ENCODE measurements at places on chromosomes 3 and 15. TPM values are rescaled to one million over a fixed set of nuclear protein-coding genes. Genes with fewer than 3 reads are reported as not detected.

TICRR gene
- 0.16 TPM for total RNA-seq

POC1A gene
- total RNA-seq, result 0.39 TPM

NSMCE3 gene
- total RNA-seq, result 2.7 TPM

GOLGA8O gene
- 0.46 TPM for total RNA-seq

COPB2 gene
- total RNA-seq, result 100 TPM

- no peak for DNase-seq
Measured at GRCh38 chr3:108862865-108863798, 40.5 kb downstream of the TRAT1 start.

DNA sequence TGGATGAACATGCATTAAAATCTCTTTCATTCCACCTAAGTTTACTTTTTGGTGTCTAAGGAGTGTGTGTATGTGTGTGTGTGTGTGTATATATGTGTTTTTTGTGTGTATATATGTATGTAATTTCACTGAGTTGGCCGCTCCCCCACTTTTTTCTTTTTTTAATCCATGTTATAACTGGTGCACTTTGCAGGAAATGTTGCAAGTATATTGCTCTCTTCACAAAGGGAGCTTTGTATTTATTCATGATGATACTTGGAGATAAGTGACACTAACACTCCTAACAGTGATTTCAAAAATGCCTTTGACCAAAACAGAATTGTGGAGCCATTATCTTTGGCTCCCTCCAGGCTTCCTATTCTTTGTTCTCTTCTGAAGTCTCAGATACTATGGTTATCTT lies 95.8 kb downstream of the FNDC3B start:
- DNase-seq, result no peak

- DNase-seq, result no peak
Measured at GRCh38 chr3:176219970-176220369, 977.3 kb downstream of the TBL1XR1 start.

DNA sequence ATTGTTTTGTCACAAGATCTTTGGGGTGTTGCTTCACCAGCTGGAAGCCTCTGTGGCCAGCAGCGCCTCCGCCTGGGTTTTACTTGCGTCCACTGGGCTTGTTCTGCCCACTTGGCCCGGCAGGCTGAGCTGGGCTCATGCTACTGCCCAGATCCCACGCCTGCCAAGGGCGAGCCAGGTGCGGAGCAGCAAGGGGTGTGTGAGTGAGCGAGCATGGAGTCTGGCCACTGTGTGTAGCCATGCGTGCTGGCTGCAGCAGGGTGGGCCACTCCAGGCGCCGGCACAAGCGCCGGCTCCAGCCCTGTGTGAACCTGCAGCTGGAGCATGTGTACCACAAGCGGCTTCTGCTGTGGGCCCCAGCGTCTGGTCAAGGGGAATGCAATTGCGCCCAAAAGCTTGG lies 416.5 kb upstream of the RGMA start:
- DNase-seq, result no peak

DNA sequence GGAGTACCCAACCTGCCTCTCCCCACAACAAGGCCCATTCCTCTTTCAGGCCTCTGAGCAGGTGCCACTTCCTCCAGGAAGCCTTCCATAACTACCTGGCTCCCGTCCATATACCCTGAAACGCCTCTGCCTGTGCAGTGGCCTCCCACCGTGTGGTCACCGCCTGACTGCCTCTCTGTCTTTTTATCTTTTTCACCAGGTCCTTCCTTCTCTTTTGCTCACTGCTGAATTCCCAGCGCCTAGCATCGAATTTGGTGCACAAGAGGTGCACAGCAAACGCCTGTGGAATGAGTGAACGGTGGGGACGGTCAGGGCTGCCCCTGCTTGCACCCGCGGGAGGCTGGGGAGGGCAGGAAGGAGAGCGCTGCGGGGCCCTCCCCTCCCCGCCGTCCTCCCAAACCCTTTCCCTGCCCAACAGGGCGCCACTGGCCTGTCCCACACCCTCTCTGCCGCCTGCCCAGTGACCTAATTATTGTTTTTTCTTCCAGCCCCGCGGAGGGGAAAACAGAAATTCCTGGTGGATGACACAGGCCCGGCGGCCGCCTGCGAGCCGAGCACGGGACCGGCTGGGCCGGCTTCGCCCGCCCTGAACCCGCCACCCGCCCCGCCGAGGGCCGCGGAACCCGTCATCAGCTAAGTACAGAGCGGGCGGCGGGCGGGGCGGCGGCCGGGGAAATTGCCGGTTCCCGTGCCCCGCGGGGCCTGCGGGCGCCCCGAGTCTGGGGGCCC lies 140.1 kb downstream of the SMAD6 start:
- peak; percentile 83 for DNase-seq

GRCh38 chr3:122594025-122594424 lies 16.6 kb downstream of the PARP15 start:
- DNase-seq, result no peak

DNA sequence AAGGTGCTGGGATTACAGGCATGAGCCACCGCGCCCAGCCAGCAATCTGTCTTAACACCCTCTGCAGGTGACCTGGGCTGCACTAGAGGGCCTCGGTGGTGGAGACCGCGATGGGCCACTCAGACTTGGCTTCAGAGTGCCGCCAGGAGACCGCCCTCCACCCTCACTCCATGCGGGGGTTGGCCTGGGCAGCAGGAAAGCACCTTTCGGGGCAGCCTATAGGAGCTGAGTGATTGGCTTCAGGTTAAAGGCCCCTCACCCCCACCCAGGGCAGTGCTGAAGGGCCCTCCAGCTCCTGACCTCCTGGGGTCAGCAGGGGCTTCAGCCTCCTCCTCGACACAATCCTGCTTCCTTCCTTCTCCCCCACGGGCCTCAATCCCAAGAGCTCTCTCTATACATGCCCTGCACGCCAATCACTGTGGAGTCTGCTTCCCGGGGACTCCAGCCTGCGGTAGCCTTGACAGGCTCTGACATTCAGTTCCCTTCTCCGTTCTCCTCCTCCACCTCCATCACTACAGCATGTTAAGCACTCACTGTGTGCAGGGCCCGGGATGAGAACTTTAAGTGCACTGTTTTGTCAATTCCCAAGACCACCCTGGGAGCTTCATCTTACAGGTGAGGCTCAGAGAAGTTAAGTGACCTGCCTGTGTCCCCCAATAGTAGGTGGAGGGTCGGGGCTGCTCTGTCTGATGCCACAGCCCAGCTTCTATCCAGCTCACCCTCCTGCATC lies 225.3 kb downstream of the XXYLT1 start:
- no peak for DNase-seq

DNA sequence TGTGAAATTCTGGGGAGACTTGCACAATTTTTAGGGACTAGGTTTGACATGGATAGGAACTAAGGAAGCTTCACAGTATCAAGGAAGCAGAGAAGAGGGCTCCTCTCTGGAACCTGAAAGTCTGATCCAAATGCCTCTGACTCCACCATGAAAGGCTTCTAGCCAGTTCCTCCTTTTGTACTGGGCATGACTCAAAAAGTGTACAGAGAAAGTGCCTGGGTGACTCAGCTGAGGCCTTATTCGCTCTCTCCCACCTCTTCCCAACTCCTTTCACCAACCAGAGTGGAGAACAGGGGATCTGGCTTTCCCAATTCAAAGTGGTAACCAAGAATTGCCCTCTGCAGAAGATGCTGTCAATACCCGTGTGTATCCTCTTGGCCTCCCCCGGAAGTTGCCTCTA lies 342.9 kb upstream of the PROK2 start:
- DNase-seq, result no peak

DNA sequence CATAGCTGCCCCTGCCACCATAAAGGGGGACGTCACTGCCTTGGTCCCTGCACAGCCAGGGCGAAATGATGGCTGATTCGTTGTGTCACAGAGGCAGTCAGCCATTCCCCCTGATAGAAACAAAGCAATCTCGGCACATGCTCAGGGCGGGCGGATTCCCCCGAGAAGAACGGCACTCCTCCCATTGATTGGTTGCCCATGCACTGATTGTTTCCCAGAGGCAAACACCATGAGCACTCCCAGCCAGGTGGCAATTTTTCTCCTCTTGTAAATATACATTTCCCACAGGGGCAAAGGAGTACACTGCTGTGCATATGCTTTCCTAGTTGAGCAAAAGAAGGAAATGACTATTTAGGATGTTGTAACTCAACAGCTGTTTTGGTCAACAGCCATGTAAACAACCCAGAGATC lies 56.5 kb downstream of the KY start:
- DNase-seq, result no peak

DNA sequence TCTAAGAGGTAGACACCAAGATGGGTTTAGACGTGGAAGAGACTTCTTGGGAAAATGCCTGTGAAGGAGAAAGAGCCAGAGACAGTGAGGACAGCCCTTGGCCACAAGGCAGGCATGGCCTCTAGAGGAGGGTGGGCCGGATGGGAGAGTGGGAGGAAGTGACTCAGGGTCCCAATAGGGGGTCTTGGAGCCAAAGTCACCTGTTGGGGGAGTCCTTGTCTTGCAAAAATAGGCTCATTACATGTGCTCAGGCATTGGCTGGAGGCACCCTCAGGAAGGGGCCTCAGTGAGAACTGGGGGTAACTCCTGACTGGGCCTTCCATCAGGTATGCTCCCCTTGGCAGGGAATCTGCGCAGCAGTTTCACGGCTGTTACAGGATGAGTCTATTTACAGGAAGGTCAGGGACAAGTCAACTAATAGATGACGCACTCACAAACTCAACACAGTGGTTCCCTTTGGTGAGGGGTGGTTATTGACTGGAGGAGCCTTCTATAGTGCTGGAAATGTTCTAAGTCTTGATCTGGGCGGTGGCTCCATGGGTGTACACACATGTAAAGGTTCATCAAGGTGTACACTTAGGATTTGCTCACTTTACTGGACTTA lies 259.6 kb downstream of the XXYLT1 start:
- DNase-seq, result no peak

DNA sequence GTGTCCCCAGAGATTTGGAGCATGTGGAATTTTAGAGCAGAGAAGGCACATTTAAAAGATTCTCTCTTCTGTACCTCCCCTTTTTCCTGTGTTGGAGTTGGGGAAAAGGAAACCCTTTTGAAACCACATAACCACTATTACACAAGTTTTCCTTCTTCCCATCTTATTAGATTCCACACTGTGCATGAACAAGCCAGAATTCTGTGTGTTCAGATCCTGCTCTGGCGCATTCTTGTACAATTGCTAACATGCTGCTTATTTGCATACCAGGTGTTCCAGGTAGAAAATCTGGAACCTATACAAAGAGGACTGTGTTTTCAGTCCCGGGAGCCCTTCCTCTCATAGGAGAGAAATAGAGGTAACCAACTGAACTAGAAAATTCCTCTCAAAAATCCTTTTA lies 2.6 kb upstream of the CIB2 start:
- DNase-seq, result no peak

- no peak for DNase-seq
Measured at GRCh38 chr3:46987743-46988401, 8.4 kb downstream of the NBEAL2 start.

GRCh38 chr3:189710620-189711402 lies 79.6 kb downstream of the TP63 start:
- DNase-seq, result no peak

DNA sequence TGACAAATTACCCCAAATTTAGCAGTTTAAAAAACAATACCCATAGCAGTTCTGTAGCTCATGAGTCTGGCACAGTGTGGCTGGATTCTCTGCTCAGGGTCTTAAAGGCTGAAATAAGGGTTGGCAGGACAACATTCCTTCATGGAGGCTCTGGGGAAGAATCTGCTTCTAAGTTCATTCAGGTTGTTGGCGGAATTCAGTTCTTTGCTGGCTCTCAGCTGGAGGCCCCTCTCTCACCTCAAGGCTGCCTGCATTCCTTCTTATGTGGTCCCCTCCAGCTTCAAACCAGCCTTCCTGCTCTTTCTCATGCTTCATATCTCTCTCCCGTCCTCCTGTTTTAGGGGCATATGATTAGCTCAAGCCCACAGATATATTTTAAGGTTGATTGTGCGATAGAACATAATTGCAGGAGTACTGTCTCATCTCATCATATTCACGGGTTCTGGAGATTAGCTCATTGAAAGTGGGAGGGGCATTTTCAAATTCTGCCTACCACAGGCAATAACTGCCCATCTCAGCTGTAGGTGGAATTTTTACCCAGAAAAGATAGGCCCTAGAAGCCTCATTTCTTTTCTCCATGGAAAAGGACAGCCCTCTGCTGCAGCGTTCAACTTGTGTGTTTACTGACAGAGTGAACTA lies 5.6 kb upstream of the ZBTB47 start:
- DNase-seq, result no peak

DNA sequence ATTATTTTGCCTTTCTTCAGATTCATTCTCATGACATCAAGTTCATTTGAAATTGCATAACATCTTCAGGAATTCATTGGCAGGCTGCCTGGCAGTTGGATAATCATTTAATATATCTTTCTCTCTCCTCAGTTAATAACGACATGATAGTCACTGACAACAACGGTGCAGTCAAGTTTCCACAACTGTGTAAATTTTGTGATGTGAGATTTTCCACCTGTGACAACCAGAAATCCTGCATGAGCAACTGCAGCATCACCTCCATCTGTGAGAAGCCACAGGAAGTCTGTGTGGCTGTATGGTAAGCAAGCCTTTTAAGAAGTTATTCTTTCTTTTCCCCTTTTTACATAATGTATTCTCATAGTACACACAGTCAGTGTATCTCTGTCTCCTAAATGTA lies 38.2 kb downstream of the TGFBR2 start:
- no peak for DNase-seq

- no peak for DNase-seq
Measured at GRCh38 chr3:47228088-47228487, 54.5 kb downstream of the KIF9 start.

DNA sequence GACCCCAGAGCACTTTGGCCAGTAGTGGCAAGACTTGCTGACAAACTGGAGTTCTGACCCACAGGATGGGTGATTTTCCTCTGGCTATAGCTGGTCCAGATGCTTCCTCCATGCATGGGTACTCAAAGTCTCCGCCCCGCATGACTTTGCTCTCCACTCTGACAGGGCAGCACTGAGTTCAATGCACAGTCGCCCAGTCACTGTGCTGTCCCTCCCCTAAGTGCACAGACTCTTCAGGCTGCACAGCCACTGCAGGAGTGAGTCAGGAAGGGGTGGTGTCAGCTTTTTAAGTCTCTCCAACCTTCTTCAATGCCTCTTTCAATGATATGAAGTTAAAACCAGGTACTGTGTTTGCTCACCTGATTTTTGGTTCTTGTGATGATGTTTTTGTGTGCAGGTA lies 17.8 kb downstream of the TEX9 start:
- no peak for DNase-seq

DNA sequence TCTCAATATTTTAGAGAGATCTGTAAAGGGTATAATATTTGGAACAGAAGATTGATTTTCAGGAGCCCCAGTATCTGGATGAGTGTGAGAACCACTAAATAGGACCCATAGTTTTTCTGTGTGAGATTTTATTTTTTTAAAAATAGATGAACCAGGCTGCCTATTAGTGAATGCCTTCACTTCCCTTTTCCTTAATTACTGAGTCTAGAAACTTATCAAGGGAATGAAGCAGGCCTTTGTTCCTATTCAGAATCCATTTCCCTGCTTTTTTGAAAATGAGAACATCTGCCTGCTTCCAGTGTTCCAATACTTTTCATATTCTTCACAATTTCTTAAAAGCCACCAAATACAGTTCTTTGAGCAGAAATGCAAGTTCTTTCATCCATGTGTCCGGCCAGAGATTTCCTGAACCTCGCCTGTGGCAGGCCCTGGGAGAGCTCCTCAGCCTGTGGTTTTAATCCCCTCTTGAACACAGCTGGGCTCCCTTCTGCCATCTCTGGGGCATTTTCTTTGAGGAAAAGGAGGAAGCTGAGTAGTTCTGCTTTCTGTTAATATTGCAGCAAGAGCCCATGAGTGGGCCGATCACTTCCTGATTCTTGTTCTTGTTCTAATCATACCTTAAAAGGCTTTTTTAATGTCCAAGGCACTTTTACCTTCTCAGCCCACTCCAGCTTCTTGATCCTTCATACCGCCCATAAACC lies 4.7 kb downstream of the EHD4 start:
- no peak for DNase-seq

Data from pancreas (tissue), 10 donors.